ENCODE measurements at places on chromosomes 6 and 20.
A peak's percentile ranks its signal among the peaks of the same experiment; 100 is the strongest.

GRCh38 chr6:147752689-147753403 lies 244.4 kb downstream of the SAMD5 start:
- DNase-seq, result no peak

DNA sequence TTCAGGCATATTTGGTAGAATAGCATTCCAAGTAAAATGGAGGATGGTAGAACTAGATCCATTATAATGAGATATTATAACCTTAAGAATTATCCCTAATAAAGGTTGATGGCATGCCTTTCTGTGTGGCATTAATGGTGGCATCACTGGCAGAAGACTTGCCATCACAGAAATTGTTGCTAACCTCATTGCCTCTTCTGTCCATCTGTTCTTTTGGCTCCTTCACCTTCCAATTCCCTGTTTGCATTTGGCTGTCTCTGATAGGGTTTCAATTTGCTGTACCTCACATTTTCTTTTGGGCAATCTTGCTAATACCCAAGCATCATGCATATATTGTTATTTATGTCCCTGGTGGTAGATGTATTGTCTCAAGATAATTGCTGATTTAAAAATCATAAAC lies 98.9 kb downstream of the SMPDL3A start:
- no peak for DNase-seq

DNA sequence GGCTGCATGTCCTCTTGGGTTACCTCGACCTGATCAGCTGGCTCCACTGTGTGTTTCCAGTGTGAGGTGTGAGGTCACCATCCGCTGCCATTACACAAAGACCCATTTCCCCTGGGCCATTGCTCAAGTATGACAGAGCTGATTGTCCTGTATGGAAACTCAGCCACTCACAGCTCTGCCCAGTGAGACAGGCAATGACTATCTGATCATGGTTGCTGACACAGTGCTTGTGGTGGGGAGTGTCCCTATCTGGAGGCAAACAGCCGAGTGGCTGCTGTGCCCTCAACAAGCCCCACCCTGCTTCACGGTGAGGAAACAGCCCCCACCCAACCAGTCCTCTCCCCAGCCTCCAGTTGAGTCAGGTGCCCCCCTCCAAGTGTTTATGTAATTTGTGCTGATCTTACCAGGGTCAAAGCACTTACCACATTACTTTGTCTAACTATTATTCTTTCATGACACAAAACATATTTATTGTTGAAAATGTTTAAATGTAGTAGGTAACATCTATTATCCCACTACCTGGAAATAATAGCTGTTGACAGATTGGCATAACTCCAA lies 11.7 kb upstream of the MAPK13 start:
- DNase-seq, result peak; percentile 15

- no peak for DNase-seq
These were observed 348.1 kb downstream of the GRIK2 start for GRCh38 chr6:101741474-101742171.

GRCh38 chr6:19524366-19525186 lies 312.6 kb upstream of the ID4 start:
- no peak for DNase-seq

GRCh38 chr6:20778459-20778858 lies 244.2 kb downstream of the CDKAL1 start:
- no peak for DNase-seq

- no peak for DNase-seq
These were observed 73.8 kb upstream of the MPC1 start for GRCh38 chr6:166456395-166457156.

GRCh38 chr6:151763303-151763702 lies 44.2 kb upstream of the ESR1 start:
- DNase-seq, result no peak

DNA sequence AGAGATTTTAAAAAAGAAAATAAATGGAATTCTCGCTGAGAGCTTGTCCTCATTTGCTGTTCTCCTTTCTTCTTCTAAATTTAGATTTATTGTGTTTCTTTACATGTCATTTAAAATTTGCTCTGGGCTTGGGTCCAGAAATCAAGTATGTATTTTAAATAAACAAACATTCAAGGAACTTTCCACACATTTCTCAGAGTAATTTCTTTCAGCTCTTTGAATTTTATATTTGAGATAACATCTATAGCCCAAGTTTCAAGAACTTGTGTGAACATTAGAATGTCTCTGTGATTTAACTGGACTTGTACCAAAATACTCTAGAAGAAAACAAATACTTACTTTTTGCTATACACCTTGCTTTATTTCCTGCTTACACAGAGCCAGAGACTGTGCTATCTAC lies 192.3 kb downstream of the TMEM200A start:
- DNase-seq, result no peak

- no peak for DNase-seq
These were observed 47.8 kb upstream of the PKHD1 start for GRCh38 chr6:52135217-52135616.

DNA sequence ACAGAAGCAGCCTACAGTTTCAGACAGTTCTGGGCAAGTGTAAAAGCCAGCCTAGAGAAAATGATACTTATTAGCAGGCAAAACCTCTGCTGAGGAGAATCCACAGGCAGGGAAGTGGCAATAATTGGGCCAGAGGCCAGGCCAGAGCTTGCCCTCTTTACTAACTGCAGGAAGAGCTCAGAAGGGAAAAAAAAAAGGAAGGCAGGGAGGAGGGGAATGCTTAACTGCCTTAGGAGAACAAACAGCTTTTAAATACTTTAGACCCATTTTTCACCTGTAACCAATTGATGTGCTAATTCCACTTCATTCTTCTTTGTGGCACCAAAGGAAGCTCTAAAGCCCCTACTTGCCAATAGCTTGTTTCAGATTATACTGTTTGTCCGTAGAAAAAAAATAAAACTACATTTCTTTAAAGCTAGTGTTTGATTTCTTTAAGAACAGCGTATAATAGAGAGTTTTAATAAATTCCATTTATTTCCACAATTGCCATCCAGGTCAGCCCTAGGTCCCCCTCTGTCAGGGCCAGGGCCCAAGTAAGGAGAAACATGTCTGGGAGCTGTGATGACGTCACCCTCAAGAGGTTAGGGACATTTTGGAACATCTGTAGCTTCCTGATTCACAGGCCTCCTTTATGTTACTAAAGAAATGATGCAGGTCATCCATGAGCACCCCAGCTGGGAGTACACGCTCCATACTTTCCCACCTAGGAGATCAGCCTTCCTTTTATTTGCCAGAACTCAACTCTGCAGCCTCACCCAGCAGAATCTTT lies 384.3 kb downstream of the CDC5L start:
- no peak for DNase-seq

GRCh38 chr6:137193256-137194070 lies 20.0 kb upstream of the IL22RA2 start:
- no peak for DNase-seq

DNA sequence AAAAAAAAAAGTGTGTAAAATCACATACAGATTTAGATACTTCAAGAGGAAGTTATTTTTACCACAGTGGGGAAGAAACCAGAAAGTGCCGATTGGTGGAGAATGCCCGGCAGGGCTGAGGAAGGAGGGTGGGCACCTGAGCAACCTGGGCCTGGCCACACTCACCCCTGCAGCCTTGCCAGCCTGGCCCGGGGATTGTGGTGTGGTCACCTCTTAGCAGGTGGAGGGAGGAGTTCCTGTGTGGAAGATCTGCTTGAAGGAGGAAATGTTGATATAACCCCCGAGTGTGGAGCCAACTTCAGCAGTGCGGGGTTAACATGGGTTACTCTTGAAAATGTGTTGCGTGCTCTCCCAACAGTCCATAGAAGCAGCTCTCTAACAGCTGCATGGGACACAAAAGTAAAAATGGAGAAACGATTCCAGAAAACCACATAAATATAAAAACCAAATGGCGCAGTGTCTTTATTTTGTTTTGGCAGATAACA lies 14.7 kb downstream of the UST start:
- DNase-seq, result no peak

DNA sequence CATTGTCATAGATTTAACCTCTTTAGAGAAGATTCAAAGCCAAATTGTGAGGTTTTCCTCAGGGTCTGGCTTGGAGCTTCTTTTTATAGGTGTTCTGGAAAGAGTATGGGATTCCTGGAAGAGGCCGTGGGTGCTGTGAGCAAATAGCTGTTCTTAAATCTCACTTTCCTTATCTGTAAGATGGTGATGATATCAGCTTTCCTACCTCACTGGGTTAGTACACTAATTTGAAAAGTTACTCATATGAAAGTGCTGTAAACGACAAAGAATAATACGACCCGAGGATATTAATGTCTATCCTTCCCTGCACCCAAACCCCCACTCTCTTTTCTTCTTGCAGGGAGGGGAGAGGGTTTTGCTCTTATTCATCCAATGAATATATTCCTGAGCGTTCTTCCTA lies 116.9 kb upstream of the ENPP5 start:
- no peak for DNase-seq

GRCh38 chr6:139187489-139187888 lies 52.6 kb downstream of the HECA start:
- DNase-seq, result no peak

DNA sequence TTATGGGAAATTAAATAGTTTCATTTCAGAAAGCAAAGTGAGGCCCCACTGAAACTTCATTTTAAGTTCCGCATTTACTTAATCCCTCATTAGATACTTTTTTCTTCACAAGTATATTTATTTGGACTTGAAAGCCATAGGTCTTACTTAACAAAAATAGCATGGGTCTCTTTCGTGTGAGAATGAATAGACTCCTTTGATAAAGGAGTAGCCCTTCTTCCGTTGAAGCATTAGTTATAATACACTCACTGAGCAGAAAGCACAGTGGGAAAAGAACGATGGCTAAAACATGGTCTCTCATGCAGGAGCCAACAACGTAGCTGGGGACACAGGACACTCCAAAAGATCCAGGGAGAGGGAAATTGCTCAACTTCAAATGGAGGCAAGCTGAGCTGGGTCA lies 130.4 kb downstream of the SLC23A2 start:
- DNase-seq, result no peak

DNA sequence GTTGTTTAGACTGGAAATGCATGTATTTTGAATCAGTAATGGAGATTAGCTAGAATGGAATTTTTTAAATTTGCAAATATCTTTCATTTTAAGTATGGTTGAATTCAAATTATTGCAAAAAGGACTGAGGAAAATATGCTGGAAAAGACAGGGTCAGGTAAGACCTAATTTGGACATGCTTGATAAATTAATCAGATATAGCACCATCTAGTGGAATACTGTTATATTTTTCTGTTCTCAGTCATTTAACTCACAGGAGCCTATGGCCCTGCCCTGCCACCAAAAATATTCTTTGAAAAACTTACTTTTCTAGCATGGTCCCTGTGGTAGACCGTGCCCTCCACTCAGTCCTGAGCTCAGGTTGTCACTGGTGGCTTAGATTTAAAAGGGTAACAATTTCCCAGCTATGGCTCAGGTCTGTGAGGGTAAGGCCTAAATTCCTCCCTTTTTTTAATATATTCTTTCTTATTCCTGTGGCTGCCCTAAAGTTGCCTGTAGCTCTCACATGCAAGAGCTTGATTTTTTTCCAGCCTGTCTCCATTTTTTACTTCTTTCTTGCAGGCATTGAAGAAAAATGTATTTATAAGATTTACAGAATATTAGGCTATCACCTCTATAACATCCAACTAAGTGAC lies 25.3 kb upstream of the KIAA1586 start:
- no peak for DNase-seq

- DNase-seq, result no peak
These were observed 47.9 kb upstream of the FYN start for GRCh38 chr6:111921103-111921502.

GRCh38 chr6:126147291-126147815 lies 161.0 kb downstream of the TRMT11 start:
- DNase-seq, result no peak

DNA sequence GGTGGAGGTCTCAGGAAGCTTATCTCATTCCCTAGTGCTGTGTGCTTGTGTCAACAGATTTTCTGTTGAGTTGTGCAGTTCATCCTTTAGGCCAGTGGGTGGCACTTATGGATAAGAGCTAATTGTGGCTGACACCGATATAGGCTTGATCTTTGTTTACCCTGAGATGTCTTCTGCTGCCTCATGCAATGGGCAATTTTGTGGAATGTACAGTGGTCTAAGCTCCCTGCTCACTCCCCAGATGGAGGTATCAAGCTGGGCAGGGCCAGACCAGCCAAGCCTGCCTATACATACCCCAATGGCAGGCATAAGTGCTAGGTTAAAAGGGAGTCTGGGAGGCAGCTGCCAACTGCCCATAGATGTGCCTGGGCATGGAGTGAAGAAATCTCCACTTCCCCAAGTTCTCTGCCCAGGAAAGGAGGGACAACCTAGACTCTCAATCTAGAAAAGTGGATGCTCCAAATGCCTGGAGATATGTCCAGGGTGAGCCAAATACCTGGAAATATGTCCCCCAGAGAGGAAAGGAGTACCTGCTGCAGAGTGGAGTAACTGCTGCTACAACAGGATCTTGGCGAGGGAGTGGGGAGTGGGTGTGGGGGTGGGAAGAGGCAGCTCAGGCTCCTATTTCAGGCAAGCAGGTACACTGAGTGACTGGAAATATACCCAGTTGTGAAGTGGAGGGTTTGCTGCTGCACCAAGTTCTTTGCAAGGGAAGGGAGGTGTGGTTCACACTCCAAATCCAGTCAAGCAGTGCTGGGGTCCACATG lies 53.2 kb upstream of the ARG1 start:
- no peak for DNase-seq

GRCh38 chr6:6317386-6317785 lies 3.1 kb downstream of the F13A1 start:
- DNase-seq, result no peak

GRCh38 chr20:38789503-38790199 lies 15.8 kb upstream of the PPP1R16B start:
- no peak for DNase-seq

DNA sequence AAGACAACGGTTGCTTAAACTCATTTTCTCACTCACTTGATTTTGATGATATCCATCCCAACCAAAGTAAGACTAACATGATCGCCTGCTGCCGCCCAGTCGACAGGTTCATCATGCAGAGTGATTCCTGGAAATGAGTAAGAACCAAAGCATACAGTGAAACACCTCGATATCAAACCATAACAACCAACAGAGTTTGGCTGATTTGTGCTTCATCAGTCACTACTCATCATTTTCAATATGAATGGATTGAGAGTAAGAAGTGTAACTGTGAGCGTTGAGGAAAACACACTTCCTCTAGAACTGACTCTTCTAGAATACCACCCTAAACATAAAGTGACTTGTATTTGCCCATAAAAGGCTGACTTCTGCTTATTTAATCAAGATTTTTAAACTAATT lies 29.2 kb upstream of the ALDH8A1 start:
- no peak for DNase-seq

GRCh38 chr6:28979679-28980078 lies 25.4 kb downstream of the ZNF311 start:
- DNase-seq, result no peak

DNA sequence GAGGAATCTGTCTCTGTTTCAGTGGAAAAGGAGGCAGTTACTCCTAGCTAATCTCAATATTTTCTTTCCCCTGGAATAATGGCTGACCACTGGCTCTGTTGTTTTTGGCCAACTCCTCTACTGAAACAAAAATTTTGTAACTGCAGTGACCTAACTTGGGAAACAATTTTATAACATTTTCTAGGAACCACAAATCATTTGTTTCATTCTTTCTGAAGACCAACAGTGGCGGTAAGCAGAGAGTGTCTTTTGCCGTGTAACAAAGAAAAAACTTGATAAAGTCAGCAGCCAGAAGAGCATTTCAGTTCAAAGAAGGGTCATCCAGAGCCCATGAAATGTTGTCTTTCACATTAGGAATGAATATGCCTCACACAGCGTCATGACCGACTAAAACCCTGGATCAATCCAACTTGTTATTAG lies 11.8 kb upstream of the BFSP1 start:
- DNase-seq, result no peak

Measured in T1000 (cell line).